ENCODE measurements at places on chromosomes 16 and 17.
A peak's percentile ranks its signal among the peaks of the same experiment; 100 is the strongest.

- DNase-seq: no peak
Observed at GRCh38 chr16:27973678-27974077, 89.8 kb downstream of the GSG1L start.

- DNase-seq: peak; percentile 85
Observed at GRCh38 chr17:64245218-64246145, 17.6 kb downstream of the TEX2 start.

- DNase-seq: peak; percentile 91
Observed at GRCh38 chr17:2214047-2214928, 89.3 kb downstream of the SMG6 start.

DNA sequence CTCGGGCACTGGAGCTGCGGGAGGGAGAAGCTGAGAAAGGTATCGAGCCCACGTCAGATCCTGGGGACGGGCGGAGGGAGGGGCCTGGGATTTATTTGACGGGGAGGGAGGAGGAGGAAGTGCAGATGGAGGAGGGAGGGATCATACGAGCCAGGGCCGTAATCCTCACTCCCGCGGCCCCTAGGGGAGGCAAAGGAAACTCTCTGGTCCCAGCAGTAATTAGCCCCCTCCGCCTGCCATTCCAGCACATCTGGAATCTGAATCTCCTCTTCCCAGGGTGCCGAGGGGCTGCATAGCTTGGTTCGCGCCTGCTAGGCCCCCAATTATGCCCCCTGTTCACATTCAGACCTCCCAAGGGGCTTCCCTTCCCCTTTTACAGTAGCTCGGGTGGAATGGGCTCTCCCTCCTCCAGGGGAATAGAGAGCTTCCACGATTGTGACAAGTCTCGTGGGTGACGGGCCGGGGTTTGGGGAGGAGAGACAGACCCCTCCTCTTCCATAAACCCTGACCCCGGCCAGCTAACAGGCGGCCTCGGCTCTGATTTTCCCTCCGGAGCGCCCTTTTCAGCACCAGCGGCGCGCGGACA, at the start of gene SEZ6L2:
Gene SEZ6L2, minus strand, starts transcription at position 35 of the 586 bp plus-strand sequence. CDS start 531 bp downstream, outside the sequence.
- peak; percentile 96 for DNase-seq

DNA sequence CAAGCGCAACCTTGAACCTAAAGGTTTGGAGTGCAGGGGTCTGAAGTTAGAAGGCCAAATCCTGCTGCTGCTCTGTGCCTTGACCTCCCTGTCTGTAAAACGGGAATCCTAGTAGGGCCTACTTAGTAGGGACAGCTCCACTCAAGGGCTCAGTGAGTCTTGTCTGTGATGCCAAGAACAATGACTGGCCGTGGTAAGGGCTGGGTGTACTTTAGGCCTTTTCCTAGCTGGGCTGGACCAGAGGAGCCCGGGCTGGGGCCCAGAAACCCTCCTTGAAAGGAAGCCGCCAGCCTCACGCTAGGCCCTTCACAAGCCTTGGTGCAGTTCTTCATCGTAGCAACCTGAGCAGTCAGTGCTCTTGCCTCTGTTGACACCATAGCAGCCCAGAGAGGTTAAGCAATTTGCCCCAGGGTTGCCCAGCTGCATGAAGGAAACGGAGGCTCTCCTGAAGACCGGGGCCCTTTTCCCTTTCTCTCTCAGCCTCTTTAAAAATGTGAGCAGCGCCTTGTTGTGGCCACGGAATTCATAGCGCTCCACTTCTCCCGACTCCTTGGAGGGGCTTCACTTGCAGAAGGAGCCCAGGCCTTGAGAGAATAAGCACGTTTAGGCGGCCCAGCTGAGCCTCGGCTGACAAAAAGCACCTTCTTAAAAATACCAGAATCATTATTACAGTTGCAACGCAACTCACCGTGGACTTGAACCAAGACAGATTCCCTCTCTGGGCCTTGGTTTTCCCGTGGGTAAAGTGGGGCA, 4.4 kb downstream of the NECAB2 start:
- DNase-seq: no peak

- DNase-seq: peak; percentile 1
Observed at GRCh38 chr16:20675488-20676267, 21.8 kb downstream of the ACSM1 start.

Data from EH (cell line).